ENCODE measurements at places on chromosomes 3 and 15. TPM values are rescaled to one million over a fixed set of nuclear protein-coding genes. Genes with fewer than 3 reads are reported as not detected.

The CYP1A2 gene
- total RNA-seq = not detected

The KBTBD8 gene
- 0.29 TPM for total RNA-seq

The CFAP161 gene
- total RNA-seq = 0.55 TPM

The ZNF80 gene
- not detected for total RNA-seq

The BSN gene
- 0.92 TPM for total RNA-seq

The NCBP2 gene
- total RNA-seq = 131 TPM

The PSMA4 gene
- total RNA-seq = 245 TPM

The AADACL2 gene
- total RNA-seq = not detected

DNA sequence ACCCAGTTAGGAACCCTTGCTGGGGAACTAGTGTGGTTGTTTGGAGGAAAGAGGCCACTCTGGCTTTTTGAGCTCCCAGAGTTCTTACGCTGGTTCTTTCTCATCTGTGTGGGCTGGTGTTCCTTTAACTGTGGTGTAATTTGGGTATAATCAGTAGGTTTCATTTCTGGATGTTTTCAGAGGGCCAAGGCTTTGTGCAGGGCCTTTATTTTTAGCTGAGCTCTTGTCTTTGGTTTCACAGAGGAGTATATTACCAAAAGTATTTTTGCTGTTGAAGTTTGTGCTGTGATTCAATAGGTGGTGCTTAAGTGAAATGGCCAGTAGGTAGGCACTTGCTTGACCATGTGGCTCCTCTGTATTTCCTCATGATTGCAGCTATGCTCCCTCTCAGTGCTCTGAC is 357.9 kb downstream of the KCNH8 start:
- H3K27me3 ChIP-seq = no peaks in the 10 kb centered on the region
- H3K4me1 ChIP-seq = no peaks in the 10 kb centered on the region
- no peak for DNase-seq
- no peak overlapping the region for H3K27ac ChIP-seq

GRCh38 chr15:75197062-75197630 is 4.5 kb upstream of the C15orf39 start:
- H3K27ac ChIP-seq = no peak overlapping the region
- H3K27me3 ChIP-seq = no peaks in the 10 kb centered on the region
- H3K36me3 ChIP-seq = no peaks in the 10 kb centered on the region
- no peak overlapping the region for H3K4me3 ChIP-seq
- H3K4me1 ChIP-seq = peaks cover 14% of the 10 kb centered on the region
- no peak for DNase-seq

DNA sequence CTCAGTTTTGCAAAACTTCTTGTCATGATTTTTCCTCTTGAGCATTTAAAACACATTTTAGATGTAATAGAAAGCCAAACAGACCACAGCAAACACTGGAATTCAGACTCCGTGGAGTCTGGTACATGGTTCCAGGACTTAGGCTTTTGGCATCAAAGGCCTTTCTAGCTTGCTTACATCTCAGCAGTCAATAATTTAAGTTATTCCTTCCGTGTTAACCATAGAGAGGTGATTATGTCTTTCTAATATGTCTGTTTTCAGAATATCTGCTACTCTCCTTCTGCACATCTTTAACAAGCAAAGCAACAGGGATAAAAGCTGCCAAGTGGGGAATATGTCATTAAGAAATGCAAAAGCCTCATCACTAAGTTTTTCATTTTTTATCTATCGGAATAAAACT is 171.7 kb upstream of the CRBN start:
- no peak overlapping the region for H3K4me3 ChIP-seq
- H3K4me1 ChIP-seq = no peaks in the 10 kb centered on the region
- no peak overlapping the region for H3K27ac ChIP-seq
- no peak for DNase-seq
- H3K36me3 ChIP-seq = no peaks in the 10 kb centered on the region

DNA sequence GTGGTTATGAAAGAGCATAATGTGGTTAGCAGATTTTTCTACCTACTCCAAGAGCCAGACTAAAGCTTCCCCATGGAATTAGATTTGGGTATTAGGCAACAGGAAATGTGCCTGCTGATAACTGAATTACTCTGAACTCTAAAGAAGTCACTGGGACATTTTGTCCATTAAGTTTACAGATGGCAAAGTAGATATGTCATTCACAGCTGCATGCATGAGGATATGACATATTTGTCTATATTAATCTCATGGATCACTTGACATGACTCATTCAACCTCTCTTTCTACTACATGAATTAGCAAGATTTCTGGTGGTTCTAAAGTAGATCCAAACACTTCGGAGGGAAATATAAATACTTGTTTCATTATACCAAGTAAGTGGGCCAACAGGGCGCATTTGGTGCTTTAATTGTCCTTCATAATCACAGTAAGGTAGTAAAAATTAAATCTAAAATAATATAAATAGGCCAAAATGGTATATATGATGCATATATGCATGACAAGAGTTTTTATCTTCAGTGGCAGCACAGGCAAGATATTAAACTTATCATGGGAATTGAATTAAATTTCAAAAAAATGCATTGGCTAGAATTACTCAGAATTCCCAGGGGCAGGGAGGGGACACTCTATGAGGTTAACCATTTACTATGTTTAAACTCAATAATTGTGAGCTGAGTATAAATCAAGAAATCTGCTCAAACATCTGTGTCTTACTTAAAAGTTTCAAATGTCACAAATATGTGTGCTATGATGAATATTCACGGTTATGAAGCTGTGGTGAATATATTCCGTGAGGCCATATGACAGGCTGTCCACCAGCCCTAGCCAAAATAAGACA is 365.3 kb upstream of the KCNMB2 start:
- H3K4me1 ChIP-seq = peaks cover 20% of the 10 kb centered on the region
- H3K4me3 ChIP-seq = no peak overlapping the region
- H3K36me3 ChIP-seq = no peaks in the 10 kb centered on the region
- H3K27me3 ChIP-seq = no peaks in the 10 kb centered on the region

DNA sequence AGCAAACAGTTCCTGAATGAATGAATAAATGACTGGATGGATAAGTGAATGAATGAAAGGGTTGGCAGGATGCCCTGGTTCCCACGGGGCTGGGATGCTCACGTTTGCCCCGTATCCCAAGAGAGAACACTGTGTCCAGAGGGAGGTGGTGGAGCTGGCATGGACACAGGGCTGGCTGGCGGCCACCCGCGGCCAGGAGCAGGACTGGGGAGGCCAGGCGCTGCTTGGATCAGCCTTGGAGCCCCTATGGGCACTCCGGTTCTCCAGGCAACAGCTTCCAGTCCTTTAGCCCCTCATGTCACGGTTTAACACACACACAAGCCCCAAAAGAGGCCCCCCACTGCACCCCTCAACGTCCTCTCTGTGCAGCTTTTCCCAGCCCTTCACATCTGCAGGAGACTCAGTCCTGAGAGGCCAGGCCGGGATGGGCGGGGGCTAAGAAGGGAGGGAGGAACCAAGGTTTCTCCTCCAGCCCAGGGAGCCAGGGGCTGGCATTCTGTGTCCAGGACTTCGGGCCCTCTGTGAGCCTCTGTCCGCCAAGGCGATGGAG is 86.0 kb upstream of the ALDH1L1 start:
- no peaks in the 10 kb centered on the region for H3K27me3 ChIP-seq
- no peaks in the 10 kb centered on the region for H3K4me1 ChIP-seq
- H3K27ac ChIP-seq = no peak overlapping the region
- H3K4me3 ChIP-seq = no peak overlapping the region

DNA sequence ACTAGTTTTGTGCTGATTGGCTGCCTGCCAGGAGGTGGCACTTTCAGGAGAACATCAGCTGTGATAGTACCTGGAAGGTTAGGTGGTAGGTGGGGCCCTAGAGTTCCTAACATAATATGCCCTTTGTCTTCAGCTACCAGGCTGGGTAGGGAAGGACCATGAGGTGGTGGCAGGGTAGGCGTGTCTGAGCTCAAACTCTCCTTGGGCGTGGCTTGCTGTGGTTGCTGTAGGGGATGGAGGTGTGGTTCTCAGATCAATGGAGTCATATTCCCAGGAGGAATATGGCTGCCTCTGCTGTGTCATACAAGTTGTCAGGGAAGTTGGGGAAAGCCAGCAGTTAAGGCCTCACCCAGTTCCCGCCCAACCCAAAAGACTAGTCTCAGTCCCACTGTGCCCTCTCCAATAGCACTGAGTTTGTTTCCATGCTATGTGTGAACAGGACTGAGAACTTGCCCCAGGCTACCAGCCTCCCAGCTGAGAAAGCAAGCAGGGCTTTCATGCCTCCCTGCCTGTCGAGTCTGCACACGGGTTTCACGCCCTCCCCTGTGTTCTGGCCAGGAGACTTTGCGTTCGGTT is 107.7 kb downstream of the CHCHD4 start:
- H3K27ac ChIP-seq = no peak overlapping the region
- no peaks in the 10 kb centered on the region for H3K27me3 ChIP-seq
- DNase-seq = peak; percentile 42
- peaks cover 4% of the 10 kb centered on the region for H3K4me1 ChIP-seq
- no peak overlapping the region for H3K4me3 ChIP-seq
- H3K36me3 ChIP-seq = no peaks in the 10 kb centered on the region

- peaks cover 19% of the 10 kb centered on the region for H3K4me1 ChIP-seq
- H3K36me3 ChIP-seq = no peaks in the 10 kb centered on the region
- H3K27me3 ChIP-seq = no peaks in the 10 kb centered on the region
- H3K4me3 ChIP-seq = peak overlapping the region; percentile 90
- peak overlapping the region; percentile 87 for H3K27ac ChIP-seq
Measured at GRCh38 chr3:196288141-196288460, 575 bp upstream of the PCYT1A start.

DNA sequence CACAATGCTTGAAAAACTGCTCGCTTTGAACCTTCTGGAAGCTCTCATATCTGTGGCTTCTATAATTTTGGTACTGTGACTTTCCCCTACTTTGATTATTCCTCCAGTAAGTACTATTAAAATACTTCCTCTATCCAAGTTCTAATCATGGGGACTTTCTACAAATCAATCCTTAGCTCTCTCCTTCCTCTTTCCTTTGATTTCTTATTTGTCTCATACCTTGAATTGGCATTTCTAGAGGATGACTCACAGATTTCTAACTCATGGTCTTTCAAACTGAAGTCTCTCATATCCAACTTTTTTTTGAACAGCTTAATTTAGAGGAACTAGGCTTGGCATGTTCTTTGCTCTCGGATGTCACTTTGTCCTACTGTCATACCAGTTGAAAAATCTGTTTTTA is 241.8 kb downstream of the TBC1D5 start:
- H3K4me3 ChIP-seq = no peak overlapping the region
- H3K4me1 ChIP-seq = peaks cover 12% of the 10 kb centered on the region
- no peaks in the 10 kb centered on the region for H3K36me3 ChIP-seq
- no peaks in the 10 kb centered on the region for H3K27me3 ChIP-seq
